ENCODE measurements at places on chromosomes 5 and 9.

DNA sequence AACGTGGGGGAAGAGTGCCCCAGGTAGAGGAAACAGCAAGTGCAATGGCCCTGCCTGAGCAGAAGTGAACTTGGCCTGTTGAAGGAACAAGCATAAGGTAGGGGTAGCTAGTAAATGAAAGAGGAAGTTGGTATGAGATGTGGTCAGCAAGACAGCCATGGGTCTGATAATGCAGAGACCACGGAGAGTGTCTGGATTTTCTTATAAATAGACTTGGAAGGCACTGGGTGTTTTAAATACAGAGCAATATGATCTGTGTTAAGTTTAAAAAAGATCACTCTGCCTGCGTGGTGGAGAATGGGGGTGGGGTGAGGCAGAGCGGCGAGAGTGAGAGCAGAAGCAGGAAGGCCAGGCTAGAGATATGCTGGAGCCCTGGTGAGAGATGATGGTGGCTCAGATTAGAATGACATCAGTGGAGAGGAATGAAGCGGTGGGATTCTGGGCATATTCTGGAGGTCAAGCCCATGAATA is 4.2 kb downstream of the ADAM19 start:
- DNase-seq, result no peak

GRCh38 chr9:125968714-125969374 is 221.7 kb downstream of the PBX3 start:
- no peak for DNase-seq

DNA sequence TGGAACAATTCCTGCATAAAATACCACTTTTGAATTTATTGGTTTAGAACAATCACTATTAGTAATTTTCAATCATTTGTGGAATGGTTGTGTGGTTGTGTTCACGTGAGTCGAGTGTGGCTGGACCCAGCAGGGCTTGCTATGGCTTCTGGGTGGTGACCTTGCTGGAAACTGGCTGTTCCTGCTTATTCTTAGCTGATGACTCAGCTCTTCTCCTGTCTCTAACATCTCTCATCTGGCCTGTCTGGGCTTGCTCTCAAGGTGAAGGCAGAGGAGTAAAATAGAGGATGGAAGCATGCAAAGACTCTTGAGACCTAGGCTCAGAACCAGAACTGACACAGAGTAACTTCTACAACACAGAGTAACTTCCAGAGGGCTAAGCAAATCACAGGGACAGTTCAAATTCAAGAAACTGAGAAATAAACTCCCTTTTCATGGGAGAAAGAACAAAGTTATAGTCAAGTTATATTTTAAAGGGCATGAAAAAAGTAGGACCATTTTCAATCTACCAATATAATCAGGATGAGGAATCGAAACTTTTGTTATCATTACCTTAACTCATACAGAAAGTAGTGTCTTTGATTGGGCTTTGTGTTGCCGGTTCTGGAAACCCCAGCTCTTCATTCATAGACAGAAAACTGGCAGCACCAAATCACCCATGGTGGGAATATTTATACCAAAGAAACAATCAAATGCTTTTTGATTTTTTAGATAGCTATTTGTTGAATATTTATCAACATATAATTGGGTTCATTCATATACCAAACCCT is 665.1 kb downstream of the CDH18 start:
- no peak for DNase-seq

- DNase-seq, result peak; percentile 37
Measured at GRCh38 chr5:89457411-89458331, 574.7 kb upstream of the MEF2C start.

GRCh38 chr5:142507531-142508372 is 178.1 kb downstream of the FGF1 start:
- DNase-seq, result no peak

DNA sequence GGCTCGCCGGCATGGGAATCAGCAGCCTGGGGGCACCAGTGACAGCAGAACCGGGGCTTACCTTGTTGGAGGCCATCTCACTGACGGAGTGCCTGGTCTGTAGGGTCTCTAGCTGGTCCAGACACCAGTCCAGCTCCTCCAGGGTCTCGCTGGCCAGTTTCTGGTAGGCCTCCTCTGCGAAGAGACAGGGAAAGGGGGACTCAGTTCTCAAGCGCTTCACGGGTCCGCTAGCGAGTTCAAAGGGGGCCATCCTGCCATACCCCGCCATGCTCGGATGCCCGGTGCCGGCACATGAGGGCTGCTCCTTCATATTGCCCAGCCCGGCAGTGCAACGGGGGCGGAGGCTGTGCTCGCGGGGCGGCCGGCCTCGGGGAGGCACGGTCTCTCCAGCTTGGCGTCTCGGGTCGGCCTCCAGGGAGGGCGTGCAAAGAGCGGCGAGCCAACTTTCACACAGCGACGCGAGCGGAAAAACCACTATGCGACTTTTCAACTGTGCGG is 456.0 kb downstream of the RAB3C start:
- DNase-seq, result no peak

GRCh38 chr9:122015170-122015821 is 77.8 kb downstream of the TTLL11 start:
- DNase-seq, result no peak

DNA sequence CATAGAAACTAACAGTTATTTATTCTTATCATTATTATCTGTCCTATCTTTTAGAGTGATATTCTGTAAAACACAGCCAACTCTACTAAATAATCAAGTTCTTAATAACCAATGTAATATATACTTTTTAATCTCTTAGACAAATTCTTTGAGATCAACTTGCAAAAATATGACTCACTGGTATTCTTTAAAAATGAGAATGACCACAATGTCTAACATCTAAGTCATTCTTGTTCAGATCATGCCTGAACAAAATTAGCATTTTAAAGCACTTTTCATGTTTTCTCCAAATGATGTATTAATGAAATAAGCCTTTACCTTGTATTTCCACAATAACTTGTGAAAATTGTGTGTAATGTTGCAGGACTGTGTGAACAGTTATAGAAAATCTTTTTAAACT is 356.9 kb upstream of the RGMB start:
- DNase-seq, result no peak

DNA sequence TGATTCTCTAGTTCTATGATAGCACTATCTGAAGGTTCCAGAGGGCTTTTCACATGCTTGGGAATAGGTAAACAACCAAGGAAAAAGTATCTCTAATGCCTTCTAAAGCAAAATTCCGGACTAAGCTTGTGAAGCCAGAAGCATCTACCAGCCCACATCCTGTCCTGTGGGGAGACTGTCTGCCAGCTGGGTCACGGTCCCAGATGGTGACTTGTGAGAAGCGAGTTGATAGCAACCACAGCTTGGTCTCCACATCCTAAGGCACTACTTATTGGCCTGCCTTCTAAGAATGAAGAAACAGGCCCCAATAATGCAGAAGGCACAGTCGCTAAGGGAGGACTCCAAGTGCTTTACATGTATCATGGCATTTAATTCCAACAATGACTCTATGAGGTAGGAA is 184.1 kb upstream of the ADRA1B start:
- no peak for DNase-seq

DNA sequence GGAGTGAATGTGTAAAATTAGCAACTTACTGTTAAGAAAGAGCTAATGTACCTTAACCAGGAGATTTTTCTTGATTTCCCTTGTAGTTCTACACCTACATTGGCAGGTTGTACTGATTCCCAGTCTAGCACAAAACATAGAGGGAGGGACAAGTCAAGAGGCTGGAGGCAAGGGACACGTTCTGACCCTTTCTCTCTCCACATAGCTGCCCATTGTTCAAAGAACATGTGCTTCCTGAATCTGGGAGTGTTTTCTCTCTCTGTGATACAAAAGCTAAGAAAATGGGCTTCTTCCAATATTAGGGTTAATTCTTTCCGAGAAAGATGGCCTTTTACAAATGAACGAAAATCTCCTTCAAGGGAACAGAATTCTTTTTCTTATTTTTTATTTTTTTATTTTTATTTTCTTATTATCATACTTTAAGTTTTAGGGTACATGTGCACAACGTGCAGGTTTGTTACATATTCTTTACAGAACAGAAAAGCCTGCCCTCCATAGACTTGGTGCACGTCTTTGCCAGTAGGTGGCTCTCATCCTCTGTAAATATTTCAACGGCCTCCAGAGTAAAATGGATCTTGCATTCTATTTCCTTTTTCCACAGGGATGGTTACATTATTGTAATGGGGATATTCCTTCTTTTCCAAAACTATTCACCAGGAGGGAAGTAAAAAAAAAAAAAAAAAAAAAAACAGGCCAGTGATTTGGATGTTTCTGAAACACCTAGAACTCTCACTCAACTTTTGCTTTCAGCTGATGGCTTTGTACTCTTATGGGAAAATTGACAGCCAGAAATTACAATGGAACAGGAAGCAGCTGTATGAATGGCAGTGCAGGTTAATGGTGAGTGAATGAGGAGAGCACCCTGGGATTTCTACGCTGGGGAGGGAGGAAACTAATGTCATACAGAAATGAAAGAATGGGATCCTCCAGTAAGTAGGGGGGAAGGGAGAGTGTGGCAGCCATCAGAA is 13.1 kb upstream of the IFNA5 start:
- DNase-seq, result peak; percentile 64

DNA sequence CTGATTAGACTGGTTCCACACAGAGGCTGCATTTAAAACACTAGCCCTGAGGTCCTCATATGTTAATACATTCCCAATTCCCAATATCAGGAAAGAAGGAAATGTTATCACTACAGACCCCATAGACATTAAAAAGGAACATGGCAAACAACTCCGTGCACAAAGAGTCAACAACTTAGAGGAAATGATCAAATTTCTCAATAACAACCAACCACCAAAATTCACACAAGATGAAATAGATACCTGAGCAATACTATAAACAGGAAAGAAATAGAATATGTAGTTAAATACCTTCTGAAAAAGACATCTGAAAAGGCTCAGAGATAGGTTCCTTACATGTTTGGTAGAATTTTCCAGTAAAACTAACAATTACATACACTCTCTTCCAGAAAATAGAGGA is 28.9 kb downstream of the SEMA4D start:
- no peak for DNase-seq

DNA sequence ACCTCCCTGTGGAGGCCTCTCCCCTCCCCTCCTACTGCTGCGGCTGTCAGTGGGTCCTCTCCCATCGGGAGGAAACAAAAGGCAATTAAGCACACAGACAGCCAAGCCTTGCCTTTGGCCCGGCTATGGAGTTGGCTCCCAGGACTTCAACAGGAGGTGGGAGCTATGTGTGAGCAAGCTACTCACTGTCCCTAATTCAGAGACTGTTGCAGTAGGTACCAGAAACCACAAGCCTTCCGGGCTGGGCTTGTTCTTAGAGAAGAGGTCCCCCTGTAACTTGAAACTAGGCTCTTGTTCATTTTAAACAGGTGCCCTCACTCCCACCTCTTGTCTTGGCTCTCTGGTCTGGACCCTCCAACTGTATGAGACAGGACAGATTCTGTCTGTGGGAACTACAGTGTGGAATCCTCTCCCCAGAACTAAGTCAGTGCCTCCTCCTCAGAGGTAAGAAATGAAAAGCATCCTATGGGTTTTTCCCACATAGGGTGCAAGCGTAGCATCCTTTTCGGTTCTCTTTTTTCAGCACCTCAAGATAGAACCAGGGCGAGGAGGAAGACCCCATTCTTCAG is 561.1 kb downstream of the EBF1 start:
- DNase-seq, result no peak

- DNase-seq, result no peak
Measured at GRCh38 chr5:139575751-139576150, 14.6 kb downstream of the UBE2D2 start.

DNA sequence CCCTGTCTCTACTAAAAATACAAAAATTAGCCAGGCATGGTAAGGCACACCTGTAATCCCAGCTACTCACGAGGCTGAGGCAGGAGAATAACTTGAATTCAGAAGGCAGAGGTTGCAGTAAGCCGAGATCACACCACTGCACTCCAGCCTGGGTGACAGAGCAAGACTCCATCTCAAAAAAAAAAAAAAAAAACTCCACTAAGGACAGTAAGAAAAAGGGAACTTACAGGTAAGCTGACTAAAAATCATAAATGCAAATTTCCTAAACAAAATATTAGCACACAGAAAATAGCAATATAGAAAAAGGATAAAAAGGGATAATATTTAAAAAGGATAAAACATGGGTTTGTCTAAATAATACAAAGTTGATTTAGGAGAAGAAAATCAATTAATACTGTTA is 27.9 kb upstream of the HNRNPA0 start:
- no peak for DNase-seq

DNA sequence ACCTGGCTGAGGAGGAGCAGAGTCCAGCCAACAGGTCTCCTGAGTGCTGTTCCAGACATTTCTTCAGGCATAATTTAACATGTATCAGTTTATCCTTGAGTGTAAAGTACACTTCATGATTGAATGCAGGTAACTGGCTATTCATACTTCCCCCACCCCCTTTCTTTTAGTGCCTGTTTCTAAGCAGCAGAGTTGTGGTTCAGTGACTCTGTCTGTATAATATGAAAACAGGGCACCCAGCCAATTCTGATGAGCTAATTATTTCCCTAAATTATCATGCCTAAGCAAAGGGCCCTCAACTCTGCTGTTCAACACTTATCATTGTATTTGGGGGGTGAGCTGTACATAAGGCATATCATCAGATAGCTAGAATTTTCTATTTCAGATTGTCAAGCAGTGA is 51.9 kb upstream of the ZSWIM6 start:
- DNase-seq, result peak; percentile 63

DNA sequence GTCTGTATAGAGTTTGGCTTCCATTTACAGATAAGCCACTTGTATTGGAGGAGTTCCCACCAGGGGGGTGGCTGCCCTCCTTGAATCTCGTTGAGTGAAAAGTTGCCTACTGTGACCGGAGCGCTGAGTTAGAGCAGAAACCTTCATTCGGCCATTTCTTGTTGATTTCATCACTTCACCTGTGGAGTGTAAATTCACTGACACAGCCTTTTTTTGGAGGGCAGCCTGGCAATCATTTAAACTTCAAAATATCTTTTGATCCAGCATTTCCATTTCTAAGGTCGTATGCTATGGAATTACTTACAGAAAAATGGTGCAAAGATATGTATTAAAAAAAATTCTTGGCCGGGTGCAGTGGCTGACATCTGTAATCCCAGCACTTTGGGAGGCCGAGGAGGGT is 40.8 kb downstream of the PRRC2B start:
- no peak for DNase-seq

GRCh38 chr9:99931155-99931840 is 24.8 kb downstream of the STX17 start:
- no peak for DNase-seq

- no peak for DNase-seq
Measured at GRCh38 chr5:135011355-135012032, 22.5 kb downstream of the PITX1 start.

GRCh38 chr9:101861472-101861871 is 123.0 kb upstream of the GRIN3A start:
- no peak for DNase-seq

GRCh38 chr5:50967563-50968355 is 301.3 kb downstream of the PARP8 start:
- peak; percentile 23 for DNase-seq

DNA sequence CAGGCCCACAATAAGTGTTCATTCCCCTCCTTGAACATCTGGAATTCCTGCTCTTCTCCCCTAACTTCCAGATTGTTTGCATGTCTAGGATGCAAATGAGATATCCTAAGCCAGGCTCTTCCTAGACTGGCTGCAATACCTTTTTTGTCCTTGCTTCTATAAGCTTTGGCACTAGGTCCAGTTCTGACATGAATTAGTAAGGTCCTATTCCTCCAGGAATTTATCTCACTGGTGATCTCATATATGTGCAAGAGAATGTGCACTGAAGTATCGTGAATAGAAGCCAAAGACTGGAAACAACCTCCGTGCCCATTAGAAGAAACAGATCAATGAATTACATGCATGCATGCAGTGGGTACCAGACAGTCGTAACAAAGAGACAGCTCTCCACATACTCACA is 25.2 kb downstream of the DUSP1 start:
- no peak for DNase-seq

- no peak for DNase-seq
Measured at GRCh38 chr5:134813827-134814226, 31.9 kb upstream of the C5orf24 start.
